ENCODE measurements at places on chromosomes 13 and 19.

DNA sequence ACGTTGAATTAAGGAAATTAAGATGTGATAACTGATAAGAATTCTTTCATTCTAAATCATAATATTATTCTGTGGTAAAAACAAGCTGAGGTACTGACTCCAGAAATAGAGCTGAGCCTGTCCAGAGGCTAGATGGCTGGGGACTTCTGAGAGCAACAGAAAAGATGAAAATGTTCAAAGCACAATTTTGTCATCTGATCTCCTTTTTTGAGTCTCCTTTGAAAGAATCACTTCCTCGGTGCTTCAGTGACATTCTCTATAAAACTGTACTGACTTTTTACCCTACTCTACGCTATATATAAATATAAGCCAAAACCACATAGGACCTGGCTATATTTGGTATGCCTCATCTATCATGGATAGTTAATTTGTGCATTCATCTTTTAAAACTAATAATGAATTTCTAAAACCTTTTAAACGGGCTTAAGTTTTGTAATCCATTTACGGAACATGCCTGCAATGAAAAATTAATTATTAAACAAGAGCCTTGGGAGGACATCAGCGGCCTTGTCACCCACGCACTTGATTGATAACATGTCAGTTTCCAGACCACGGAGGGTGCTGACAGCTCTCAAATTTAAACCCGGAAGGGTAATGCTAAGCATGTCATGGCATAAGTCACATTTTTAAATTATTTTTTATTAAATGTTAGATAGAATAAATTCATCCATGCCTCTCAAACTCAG, 235.5 kb downstream of the PCDH9 start:
- DNase-seq, result no peak

GRCh38 chr13:111938741-111939665, 127.9 kb upstream of the SOX1 start:
- no peak for DNase-seq

GRCh38 chr13:106570299-106570852, 2.4 kb upstream of the ARGLU1 start:
- DNase-seq, result peak; percentile 92

DNA sequence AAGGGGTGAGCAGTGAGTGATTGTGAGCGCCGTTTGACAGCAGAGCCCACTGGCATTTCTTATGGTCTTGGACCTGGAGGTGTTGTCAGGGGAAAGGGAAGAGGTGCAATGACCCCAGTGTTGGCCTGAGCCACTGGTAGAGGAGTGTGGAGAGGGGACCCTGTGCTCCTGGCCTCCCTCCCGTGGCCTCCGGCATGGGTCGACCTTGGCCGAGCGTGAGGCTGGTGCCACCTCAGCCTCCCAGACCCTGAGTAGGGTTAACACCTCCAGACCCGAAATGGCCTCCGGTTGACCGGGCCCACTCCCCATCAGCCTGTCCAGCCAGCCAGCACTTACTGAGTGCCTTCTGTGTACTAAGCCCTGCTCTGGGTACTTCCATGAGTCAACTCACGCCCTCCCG, 6.5 kb downstream of the TRAPPC5 start:
- no peak for DNase-seq

GRCh38 chr19:45346449-45346848, 5.9 kb downstream of the KLC3 start:
- DNase-seq, result no peak

- peak; percentile 1 for DNase-seq
Measured at GRCh38 chr19:27746691-27747380, 1466.1 kb downstream of the UQCRFS1 start.

- DNase-seq, result no peak
Measured at GRCh38 chr13:72534951-72535640, 192.3 kb downstream of the MZT1 start.

DNA sequence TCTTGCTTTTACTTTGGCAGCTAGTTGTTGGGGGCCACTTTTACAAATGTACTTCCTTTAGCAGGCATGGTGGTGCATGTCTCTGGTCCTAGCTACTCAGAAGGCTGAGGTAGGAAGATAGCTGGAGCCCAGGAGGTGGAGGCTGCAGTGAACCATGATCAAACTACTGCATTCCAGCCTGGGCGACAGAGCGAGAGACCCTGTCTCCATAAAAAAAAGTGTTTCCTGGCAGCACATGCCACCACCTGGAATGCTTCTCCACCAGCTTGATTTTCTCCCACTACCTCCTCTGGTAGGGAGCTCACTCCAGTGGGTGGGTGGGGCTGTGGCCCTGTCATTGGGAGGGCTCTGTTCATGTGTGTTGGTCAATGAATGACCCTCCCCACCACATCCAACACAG, 12.5 kb downstream of the FZR1 start:
- no peak for DNase-seq

DNA sequence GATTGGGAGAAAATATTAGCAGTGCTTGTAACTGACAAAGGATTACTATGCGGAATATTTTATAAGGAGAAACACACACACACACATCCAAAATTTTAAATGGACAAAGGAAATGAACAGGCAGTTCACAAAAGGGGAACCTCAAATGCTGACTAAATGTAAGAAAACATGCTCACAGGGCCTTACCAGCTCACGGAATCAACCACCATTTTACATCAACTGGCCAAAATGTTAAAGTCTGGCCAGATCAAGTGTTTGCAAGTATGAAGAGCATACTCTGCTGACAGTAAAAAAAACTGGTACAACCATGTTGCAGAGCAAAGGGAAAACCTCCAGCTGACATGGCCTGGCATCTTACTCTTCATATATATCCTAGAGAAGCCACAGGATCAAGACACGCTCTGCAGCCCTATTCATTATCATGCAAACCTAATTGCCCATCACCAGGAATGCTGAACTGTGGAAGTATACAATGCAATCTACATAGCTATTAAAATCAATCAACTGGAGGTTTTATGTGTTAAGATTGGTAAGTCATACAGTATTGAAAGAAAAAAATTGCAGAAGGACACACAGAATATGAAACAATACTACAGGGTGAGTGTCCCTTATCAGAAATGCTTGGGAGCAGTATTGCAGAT, 124.4 kb downstream of the RNF17 start:
- no peak for DNase-seq

DNA sequence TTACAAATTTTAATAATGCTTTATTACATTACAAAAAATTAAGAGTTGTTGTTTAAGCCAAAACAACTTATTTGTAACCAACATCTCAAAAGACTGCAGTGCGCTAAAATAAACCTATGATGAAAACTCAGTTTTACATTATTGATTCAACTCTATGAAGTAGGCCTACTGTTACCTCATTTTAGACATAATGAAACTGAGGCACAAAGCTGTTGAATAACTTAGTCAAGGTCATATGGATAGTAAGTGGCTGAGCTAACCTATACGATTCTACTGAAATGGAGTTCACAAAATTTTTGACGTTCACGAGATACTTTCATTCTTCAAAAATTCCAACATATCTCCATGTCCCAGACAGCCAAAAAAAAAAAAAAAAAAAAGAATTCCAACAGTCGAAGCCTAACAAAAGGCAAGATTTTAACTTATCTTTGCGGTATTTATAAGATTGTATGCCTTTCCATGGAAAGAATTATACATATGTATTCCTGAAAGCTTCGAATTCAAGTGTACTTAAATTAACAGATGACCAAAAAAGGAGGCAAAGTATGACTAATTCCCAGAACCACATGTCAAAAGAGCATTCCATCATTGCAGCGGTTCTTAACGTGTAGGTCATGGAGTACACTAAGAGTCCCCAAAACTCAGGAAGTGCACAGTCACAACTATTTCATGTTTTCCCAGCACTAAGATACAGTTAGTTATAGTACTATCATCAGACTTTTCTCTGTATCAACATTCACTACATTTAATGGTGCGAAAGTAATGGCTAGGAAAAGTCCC, 69.4 kb downstream of the PSPC1 start:
- DNase-seq, result peak; percentile 82

Data from amniotic epithelial cell (primary cell).